ENCODE measurements at places on chromosomes 2 and 18. TPM values are rescaled to one million over a fixed set of nuclear protein-coding genes. Genes with fewer than 3 reads are reported as not detected.

ZAP70 gene
- total RNA-seq: not detected

TBR1 gene
- 0.09 TPM for total RNA-seq

GCG gene
- total RNA-seq: not detected

KLHL41 gene
- 0.21 TPM for total RNA-seq

RND3 gene
- 132 TPM for total RNA-seq

SERPINB3 gene
- total RNA-seq: not detected

RPRM gene
- total RNA-seq: not detected

- peak; percentile 84 for DNase-seq
These were observed 30.5 kb upstream of the ARMC9 start for GRCh38 chr2:231167745-231168459.

- peak; percentile 18 for DNase-seq
These were observed 152.1 kb downstream of the THSD7B start for GRCh38 chr2:136917411-136917881.

DNA sequence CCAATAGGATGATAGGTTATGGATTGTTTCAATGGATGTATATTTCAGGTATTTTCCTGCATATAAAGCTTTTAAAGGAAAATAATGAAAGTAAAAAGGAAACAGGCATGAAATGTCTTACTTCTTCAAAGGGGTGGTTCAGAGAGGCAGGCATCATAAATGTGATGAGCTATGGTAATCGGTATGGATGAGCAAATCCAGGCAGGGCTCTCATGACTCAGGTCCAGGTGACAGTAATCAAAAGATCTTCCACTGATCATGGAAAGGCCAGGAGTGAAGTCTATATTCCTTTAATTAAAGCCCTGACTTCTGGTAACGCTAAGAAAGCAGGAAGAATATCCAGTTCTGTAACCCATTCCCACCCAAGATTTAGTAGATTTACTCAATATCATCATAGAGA is 48.7 kb upstream of the RGPD4 start:
- no peak for DNase-seq

- no peak for DNase-seq
These were observed 475.6 kb upstream of the HS6ST1 start for GRCh38 chr2:128794285-128794684.

DNA sequence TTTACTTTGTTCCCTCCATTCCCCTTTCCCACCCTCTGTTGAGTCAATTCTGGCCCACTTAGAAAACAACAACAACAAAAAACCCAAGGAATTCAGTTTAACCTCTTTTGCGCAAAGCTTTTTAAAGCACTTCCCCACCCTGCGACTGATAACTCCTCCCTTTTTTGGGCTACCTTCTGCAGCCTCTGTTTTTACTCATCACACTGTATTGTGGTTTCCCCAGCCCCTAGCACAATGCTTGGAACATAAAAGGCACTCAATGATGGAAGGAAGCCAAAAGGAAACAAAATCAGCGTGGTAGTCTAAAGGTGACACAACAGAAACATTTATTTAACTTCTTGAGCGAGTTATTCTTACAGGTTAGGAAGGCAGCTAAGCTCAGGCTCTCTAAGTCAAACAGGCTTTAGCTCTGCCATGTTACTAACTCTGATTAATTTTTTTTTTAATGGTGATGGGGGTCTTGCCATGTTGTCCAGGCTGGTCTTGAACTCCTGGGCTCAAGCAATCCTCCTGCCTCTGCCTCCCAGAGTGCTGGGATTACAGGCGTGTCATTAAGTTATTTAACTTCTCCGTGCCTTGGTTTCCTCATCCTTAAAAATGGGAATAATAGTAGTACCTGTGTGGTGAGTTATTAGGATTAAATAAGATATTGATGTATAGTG is 1.3 kb downstream of the CEP68 start:
- DNase-seq: peak; percentile 89

- no peak for DNase-seq
These were observed 41.4 kb upstream of the LAPTM4A start for GRCh38 chr2:20092901-20093235.

DNA sequence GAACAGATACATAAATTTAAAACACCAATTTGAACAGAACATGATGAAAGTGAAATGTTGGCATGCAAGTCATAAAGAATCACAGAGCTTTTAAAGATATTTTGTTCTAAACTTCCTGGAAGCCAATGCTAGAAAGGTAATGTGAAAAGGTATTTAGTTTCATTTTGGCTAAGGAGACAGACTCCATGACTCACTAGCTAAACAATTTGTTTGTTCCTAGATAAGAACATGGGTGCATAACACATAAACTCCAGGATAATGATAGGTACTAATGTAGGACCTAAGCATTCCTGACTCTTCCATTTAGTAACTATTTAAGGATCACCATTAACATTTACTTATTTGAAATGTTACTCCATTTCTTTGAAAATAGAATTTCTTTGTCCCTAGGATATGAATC is 292.5 kb upstream of the CNTNAP5 start:
- DNase-seq: no peak

- DNase-seq: peak; percentile 52
These were observed 107.2 kb upstream of the L3MBTL4 start for GRCh38 chr18:6521803-6522418.

DNA sequence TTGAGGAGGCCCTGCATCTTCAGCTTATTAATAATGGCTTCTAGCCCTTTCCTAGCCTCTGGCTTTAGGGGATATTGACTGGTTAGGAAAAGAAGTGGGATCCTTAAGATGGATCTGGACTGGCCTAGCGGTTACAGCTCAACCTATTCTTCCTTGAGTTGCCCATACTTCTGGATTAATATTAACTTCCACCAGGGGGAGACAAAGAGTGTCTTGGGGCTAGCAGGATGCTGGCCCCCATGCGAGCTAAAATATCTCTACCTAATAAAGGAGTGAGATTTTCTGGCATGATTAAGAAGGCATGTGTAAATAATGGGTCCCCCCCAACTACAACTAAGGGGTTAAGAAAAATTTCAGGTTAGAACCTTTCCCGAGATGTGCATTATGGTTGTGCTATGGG is 23.2 kb upstream of the PLA2R1 start:
- DNase-seq: no peak

DNA sequence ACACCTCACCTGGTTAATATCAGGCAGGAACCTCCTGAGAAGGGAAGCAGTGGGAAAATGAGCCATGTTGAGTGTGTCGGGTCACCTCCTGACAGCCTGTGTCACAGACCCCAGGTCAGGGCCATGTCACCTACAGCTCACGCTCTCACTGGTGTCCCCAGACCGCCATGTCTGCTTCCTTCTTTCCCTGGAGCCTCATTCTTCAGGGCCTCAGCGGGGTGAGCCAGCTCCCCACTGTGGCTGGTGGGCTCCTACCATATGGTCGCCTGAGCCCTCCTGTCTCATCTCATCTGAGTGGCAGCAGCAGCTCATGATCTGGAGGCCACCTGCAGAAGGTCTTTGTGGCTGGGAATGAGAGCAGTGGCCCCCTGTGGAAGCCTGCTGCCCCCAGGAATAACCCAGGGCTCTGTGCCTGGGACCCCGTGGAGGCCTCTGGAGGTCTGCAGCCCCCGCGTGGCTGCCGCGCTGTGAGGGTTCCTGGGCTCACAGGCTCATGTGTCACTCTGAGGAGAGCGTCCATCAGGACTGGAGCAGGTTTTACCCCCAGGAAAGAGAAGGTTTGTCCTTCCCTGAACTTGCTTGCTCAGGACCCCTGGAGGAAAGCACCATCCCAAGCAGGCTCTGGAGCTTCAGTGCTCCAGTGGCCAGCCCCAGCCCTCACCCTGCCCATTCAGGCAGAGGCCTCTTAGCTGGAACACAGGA is 56.4 kb downstream of the FAM168B start:
- DNase-seq: no peak

- DNase-seq: peak; percentile 44
These were observed 833 bp downstream of the EPB41L5 start for GRCh38 chr2:120013597-120014223.

DNA sequence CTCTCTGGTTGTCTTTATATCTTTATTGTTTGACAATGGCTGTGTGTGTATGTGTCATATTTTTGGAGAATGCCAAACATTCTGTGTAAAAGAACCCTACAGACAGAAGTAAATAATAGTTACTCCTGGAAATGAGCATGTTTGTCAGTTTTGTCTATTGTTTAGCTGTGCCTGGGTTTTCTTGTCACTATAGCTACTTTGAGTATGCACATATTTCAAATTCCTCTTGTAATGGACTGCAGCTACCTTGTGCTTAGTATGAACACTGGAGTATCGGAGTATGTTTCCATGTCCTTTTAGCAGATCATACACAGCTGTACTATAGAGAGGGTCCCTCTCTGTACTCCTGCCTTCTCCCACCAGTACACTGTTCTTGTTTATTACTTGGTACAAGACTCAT is 58.0 kb upstream of the DOCK10 start:
- DNase-seq: peak; percentile 12

DNA sequence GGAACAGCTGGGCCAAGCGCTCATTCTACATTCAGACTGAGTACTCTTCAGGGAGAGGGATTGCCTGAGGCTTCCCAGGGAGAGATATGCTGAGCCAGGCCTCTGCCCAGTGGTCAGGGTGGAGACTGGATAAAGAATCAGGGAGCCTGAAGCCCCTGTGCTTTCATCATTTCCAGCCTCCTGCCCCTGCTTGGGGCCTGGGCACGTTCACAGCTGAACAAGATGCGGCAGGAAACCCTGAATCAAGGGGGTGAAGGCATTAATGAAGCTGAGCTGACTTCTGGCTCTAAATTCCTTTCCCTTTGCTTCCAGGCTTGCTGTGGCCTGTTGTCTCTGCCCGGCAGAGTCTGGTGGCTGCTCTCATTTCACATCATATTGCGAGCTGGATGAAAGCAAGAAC is 35.0 kb downstream of the RPL37A start:
- no peak for DNase-seq

GRCh38 chr2:232345251-232345650 is 33.3 kb upstream of the ALPP start:
- no peak for DNase-seq

DNA sequence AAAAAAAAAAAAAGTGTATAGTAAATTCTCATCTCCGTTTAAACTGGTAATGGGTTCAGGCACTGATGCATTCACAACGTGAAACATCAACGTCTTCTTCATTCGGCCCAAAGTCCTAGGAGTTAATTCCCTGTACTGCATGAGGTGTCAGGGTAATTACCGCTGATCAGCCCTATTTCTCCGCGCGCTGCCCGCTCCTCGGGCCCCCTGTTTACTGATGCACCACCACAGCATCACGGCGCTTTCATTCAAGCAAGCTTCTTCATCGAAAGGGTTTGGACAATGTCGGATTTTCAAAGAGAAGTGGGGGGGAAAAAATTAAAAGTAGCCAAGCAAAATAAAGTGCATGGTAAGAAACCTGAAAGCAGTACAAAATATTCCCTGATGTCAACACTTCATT is 352.0 kb upstream of the POU3F3 start:
- DNase-seq: no peak

DNA sequence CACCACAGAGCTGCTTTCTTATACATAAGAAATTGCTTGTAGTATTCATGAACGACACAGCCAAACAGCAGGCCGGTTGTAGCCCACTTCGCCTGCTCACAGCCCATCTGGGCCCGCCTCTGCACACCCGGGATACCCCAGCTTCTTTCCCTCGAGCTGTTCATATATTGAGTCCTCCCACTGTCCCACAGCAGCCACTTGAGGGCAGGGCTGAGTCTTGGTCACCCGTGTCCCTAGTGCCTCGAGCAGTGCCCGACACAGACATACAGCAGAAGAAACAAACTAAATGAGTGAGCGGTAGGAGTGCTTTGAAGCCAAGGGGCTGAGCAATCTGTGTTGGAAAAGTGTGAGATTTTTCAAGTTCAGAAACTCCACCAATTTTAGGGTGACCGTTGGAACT is 251.4 kb downstream of the KLHL29 start:
- peak; percentile 24 for DNase-seq

GRCh38 chr2:183093857-183094657 is 15.5 kb downstream of the DUSP19 start:
- DNase-seq: peak; percentile 18

GRCh38 chr2:138602166-138602460 is 100.5 kb downstream of the SPOPL start:
- no peak for DNase-seq

DNA sequence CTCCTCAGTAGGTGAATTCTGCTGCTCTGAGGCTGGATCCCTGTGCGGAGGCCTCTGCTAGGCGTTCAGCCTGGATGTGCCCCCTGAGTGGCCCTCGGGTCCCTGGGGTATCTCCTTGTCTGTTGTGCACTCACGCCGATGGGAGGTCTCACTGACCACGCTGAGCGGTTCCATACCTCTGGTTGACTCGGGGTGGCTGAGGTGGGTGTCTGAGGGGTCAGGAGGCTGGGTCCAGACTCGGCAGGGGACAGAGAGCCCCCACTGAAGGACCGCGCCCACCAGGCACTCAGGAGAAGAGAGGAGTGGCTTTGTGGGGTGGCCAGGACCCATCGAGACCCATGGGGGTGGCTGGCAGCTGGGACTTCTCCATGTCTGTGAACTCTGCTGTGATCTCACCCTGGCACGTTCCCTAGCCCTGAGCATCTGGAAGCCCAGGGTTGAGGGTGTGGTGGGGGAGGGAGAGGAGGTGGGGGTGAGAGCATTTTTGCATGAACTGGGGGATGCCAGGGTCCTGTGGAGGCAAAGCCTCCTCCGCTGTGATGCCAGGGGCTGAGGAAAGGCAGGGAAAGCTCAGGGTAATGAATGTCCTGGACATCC is 53.7 kb downstream of the TWIST2 start:
- no peak for DNase-seq

DNA sequence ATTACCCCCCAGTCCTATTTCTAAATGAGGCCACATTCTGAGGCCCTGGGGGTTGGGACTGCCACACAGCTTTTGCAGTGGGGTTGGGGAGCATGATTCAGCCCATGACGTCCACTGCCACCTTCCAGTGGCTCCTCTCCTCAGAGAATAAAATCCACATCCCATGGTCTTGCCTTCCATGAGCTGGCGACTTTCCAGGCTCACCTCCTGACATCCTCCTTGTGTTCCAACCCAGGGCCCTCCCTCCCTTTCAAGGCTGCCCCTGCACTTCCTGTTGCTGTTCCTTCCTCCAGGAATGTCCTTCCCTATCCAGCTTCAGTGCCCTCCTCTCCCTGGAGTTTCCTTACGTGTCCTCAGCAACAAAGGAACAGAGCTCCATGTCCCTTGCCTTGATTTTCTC is 187.3 kb upstream of the ID2 start:
- DNase-seq: no peak

DNA sequence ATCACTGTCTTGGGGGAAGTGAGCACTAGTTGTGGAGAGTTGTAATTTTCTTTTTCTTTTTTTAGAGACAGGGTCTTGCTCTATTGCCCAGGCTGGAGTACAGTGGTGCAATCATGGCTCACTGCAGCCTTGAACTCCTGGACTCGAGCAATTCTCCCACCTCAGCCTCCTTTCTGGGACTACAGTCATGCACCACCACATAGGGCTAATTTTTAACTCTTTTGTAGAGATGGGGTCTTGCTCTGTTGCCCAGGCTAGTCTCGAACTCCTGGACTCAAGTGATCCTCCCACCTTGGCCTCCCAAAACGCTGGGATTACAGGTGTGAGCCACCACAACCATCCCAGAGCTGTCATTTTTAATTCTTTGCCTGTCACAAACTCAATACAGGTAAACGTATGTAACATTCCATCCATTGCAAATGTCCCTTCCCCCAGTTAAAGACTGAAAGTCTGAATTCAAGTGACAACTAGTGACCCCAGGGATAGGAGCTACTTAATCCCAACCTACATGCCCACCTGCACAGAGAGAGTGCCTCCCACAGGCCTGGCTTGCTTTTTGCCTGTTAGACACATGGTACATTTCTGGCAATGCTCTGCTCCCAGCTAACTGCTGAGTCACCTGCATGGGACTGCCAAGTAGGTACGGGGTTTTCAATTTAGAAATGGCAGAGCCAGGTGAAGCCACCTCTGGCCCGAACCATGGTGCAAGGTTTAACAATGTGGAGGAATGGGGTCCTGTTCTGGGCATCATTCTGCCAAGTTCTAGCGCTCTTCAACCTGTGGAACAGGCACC is 60.6 kb downstream of the CYB5A start:
- no peak for DNase-seq
